AG04450 (cell line): ENCODE measurements at places on chromosomes 7 and 10.

DNA sequence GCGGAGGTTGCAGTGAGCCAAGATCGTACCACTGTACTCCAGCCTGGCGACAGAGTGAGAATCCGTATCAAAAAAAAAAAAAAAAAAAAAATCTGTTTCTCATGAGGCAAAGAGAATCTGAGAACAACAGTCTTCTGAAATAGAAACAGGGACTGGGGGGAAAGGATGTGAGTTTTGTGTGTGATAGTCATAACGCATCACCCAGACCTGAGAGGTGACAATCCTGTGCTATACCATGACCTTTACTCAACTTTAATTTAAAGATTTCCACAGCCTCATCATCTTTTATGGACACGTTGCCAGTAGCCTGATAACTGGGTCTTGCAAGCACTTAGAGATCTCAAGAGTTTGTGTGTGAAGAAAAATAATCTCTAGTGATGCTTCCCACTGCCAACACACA, 2.3 kb downstream of the ATXN7L1 start:
- DNase-seq, result no peak

DNA sequence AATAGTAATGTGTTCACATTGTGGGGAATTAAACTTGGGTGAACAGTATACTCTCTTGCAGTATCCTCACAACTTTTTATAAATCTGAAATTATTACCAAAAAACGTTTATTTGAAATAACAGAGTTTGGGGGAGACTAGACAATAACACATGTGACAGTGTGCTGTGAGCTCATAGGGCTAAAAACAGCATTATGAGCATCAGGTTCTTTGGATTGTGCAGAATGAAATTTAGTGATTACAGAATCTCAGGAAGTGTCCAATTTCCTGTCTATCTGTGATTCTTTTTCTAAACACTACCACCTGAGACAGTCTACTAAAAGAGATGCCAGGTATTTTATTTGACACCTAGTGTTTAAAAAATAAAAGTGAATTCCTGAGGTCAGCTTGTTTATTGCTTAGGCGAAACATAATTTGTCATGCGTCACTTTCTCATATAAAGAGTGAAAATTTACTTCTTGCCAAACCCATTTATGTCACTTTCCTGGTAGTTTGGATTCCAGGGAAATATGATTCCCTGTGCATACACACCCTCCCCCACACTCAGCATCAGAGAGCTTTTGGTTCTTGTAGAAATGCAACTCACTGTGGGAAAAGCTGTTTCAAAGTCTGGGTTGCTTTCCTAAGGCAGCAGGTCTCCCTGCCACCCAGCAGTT, 71.2 kb downstream of the AOAH start:
- DNase-seq, result peak; percentile 15

DNA sequence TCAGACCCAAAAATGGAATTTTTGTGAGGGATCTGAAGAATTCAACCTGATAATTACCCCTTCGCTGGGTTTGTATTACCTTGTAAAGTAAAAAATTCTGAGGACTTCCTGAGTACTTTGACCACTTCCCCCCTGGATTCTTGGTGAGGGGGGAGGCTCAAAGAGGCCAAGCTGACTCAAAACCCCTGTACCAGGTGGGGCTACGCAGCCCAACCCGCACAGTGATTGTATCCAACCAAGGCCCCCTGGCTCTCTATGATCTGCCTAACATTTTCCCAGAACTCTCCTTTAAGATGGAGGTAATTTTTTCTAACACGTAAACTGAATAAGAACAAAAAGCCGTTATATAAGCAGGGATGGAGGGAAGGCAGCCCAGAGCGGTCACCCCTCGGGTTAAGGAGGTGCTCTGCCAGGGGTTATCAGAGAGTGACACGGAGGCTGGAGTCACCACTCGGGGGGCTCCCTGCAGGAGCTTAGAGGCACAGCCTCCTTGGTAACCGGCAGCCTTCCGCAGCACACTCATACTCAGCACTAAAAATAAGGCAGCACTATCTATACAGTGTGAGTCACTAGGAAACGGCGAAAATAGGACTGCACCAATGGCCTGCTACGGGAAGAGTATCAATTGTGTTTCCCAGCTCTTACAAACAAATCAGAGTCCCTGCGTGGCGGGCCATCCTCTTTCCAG, 255.4 kb downstream of the ELMO1 start:
- DNase-seq, result no peak

DNA sequence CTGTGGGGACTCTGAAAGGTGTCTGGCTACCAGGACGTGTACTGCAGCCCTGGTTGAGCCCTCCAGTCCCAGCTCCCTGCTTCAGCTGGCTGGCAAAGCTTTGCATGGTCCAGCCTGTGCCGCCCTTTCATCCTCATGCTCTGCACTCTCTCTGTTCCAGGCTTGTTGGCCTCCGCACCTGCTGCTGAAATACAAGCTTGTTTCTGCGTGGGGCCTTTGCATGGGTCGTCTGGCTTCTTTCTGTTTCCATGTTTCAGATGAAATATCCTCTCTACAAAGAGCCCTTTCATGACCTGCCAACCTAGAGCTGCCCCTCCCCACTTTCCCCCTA, 45.9 kb downstream of the TSPAN15 start:
- no peak for DNase-seq
